ENCODE measurements at places on chromosomes 11 and 22.

GRCh38 chr22:47199979-47200272, 437.5 kb downstream of the TBC1D22A start:
- DNase-seq: no peak

DNA sequence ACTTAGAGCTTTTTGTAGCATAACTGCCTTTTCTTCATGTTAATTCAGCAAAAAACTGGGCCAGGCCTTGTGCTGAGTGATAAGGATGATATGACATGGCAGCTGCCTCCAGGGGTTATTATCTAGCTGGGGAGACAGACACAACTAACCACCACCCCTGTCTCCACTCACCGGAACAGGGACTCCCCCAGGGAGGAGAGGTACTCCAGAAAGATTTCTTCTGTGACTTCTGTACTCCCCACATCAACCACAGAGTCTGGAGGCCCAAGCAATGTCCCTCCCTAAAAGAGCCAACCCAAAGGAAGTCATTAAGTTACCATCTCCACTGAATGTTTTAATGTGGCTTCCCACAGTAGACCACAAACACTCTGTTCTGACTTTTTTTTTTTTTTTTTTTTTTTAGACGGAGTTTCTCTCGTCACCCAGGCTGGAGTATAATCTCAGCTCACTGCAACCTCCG, 14.3 kb upstream of the PMM1 start:
- no peak for DNase-seq

DNA sequence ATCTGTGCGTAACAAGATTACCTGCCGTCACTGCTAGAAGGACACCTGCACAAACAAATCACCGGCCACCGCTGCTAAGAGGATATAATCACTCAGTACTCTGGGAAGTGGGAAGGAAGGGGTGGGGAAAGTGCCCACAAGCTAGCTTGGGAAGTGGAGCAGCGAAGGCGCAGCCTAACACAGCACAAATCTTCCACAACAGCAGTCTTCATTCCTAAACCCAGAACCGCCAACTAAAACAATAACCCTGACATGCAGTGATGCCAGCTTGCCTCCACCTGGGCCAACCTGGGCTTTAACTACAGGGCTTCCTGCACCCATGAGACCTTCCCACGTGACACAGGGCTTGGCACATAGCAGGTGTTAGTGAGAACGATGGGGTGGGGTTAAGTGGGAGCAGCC, 5.1 kb downstream of the DGCR2 start:
- DNase-seq: no peak

- DNase-seq: no peak
Observed at GRCh38 chr22:19639610-19640135, 74.6 kb upstream of the SEPTIN5 start.

DNA sequence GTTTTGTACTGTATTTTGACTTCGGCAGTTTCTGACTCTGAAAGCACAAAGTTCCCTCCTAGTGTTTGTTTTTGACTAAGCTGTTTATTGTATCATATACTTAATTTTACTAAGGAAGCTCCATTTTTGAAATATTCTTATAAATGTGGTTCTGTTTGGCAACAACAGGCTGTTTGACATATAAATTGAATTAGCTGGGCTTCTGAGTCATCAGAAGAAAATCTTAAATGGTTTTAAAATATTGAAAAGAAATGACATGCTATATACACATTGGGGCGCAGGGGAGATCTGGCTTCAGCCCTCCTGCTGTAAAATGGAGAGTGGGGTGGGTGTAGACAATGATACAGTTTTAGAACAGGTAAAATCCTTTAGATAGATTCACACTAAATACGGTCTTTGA, 38.6 kb downstream of the SHISA8 start:
- no peak for DNase-seq

DNA sequence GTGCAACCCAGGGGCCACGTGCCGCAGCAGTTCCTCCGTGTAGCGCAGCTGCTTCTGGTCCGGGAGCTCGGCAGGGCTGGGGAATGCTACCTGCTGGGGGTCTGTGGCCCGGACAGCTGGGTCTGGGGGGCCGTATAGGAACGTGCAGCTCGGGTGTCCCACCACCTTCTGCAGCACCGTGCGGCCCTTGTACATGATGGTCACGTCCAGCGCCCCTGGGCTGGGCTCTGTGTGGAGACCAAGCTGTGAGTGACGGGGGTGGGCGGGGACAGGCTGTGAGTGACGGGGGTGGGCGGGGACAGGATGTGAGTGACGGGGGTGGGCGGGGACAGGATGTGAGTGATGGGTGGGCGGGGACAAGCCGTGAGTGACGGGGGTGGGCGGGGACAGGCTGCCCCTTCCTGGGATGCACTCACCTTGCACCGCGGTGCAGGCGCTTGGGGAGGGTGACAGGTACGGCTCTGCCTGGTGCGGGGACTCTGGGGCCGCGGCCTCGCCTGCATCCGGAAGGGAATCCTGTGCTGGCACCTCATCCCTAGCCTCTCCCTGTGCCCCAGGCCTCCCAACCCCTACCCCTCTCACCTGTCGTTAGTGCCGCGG, 2.3 kb downstream of the IRF7 start:
- DNase-seq: no peak

GRCh38 chr22:25091458-25091857, 108.2 kb upstream of the CRYBB3 start:
- no peak for DNase-seq

GRCh38 chr22:45929649-45930048, 47.3 kb downstream of the WNT7B start:
- no peak for DNase-seq

GRCh38 chr11:104534278-104534677, 364.0 kb downstream of the CASP12 start:
- DNase-seq: no peak

GRCh38 chr11:57180081-57180561, 1.6 kb upstream of the LRRC55 start:
- no peak for DNase-seq

DNA sequence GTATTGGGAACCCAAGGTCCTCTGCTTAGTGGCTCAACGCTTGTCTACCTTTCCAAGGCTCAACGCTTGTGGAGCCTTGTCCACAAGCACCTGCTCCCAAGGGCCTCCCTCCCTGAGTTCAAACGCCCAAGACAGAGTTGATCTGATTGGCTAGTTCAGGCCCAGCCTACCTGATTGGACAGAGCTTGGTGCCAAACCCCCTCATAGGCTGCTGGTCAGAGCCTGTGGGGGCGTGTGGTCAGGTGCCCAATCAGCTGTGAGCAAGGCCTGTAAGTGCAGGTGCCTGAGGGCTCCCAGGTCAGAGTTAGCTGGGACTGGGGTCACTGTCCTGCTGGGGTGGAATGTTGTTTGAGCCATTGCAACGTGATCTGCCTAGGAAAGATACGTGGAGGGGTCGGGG, 16.9 kb upstream of the TMPRSS6 start:
- DNase-seq: no peak

DNA sequence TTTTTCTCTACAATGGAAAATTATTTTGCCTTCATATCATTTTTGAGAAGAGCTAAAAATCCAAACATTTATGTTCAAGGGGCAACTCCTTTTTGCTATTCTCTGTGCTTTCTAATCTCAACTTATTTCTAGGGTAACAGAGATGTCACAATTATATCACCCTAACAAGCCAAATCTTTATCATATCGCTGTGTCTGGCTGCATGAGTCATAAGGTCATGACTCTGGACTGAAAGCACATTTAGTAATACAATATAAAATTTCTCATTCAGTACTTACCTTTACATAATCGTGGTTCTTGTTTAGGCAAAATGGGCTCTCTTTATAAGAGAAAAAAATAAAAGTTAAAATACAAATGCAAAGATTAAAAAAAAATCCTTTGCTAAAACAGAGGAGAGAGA, 326.0 kb downstream of the CASP12 start:
- no peak for DNase-seq

DNA sequence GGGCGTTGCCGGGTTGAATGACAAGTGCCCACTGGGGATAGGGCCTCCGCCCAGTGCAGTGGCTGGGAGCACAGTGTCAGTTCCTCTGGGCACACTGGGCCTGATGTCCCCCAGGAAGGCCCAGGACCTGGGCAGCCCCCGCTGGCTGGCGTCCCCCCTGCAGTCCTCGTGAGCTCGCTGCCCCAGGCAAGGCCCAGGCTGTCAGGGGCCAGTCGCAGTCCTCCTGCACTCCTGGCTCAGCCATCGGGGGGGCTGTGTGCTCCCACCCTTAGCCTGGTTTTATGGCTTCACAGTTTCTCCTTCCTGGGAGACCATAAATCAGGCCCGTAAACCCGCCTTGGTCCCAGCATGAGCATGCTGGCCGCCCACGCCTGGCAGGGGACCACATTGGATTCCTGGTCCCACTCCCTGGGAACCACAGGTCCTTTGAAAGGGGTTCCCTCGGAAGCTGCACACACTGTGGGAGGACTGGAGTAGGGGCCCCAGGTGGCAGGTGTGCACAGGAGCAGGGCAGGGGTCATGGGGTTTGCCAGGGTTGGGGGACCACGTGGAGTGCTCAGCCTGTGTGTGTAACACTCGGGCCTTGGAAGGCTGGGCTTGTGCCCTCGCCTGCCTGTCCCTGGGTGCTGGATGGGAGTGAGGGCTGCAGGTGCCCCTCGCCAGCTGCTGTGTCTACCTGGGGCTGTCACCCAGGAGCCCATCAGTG, 113.6 kb downstream of the KCNQ1OT1 start:
- peak; percentile 61 for DNase-seq

DNA sequence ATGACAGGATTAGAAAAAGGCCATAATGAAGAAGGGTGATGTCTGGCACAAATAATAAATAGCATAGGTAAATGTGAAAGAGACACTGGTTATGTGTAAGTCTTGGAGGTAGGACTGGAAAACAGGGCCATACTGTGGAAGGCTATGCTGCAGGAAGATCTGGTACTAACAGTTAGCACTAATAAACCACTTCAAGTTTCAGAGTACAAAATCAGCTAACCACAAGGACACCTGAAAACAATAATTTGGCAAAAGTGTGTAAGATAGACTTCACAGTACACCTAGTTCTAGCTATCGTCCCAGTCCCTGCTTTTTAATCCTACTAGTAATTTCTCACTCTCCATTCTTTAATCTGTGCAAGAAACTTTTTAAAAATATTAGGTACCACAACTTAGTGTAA, 44.3 kb downstream of the CWF19L2 start:
- DNase-seq: no peak

DNA sequence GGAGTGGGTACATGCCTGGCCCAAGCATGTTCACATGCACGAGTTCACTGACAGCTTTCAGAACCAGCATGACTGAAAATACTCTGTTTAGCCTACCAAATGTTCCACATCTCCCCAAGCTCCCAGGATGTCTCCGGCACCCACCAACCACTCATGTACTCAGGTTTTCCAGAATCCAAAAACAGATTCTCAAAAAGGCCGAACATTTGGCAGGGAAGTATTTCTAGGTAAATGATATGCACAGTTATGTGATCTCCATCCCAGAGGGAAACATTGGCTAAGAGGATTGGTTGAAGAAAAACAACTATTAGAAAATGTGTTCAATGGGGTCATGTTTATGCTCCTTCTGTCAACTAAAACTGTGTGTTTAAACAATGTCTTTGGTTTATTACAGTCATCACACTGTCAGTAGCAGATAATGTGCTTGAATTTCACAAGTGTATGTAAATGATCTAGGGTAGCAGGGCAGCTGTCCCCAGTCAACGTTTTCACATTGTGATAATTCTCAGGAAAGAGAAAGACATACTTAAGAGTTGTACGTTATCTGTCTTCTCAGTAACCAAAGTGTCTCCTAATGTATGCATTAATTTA, 52.3 kb downstream of the BARX2 start:
- DNase-seq: no peak

GRCh38 chr11:46050003-46050461, 71.2 kb downstream of the PHF21A start:
- DNase-seq: no peak

- DNase-seq: peak; percentile 97
Observed at GRCh38 chr11:61971248-61972111, 4.0 kb upstream of the FTH1 start.

DNA sequence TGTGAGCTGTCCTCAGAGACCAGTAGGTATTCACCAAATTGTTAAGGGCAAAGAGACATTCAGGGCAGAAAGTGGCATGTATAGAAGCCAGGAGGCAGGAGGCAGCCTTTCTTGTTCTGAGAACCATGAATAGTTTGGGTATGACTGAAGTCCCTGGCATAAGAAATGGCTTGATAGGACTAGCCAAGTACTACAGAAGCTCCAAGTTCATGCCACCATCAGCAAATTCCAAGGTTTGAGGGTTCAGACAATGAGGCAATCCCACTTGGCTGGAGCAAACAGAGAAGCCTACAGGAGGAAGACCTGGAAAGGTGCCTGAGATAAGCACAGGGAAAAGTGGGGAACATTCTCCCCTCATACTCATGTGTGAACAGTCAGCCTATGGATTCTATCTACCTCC, 25.8 kb downstream of the XRRA1 start:
- DNase-seq: no peak

DNA sequence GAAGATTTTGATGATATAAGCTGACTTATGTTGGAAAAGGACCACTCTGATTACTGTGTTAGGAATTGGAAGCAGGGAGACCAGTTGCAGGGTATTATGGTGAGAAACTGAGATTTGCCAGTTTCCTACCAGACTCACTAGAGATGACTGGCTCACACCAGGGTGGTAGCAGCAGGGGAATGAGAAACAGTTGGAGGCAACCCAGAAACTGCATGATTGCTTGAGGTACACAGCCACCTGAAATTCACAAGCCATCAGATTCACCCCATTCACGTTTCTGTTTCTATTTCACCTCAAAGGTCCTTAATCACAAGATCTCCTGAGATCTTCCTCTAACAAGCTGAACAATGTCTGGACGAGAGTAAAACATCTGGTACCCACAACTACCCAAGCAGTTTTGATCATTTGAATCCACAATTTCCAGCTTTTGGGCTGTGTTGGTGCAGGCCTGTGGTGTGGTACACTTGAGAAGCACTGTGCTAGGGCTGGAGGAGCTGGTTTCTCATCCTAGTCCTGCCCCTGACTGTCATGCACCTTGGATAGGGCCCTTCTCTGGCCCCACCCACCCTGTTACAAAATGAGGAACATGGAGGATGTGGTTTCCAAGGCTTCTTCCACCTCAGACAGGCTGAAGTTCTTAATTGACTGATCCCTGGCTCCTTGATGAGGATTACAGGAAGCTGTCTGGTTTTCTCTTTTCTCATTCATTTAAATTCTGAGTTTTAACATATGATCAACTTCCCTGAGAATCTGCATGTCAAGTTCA, 233.4 kb downstream of the INSC start:
- no peak for DNase-seq

DNA sequence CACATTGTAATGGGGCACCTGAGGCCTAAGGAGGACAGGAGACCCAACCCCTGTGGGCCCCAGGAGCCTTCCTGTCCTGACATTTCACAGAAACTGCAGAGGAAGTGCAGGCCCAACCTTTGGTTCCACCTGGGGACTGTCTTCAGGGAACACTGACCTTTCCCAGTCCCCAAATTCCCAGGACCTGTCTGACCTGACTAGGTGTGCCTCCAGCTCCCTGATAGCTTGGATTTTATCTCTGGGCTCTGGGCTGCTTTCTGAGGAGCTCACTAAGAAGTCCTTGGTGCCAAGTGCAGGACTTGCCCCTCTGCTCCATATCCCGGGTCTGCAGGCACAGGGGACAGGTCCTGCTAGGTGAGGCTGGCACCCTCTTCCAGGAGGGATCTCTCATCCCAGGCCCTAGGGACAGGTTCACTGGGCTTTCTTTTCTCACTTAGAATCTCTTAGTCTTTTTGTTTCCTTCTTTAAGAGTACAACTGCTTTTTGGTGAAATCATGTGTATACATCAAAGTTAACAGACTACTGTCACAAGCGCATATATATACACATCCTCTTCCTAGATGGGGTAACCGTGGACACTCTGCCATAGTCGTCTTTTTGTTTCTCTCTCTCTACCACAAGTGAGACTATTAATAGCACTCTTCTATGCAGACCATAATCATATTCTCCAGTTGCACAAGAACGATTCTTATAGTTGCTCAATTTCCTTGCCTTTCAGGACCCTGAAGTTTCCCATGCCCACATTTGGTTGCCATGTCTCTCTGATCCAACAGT, 72.0 kb upstream of the IGLL5 start:
- DNase-seq: no peak

GRCh38 chr11:124941703-124942102, 5.9 kb upstream of the HEPACAM start:
- no peak for DNase-seq
